Cortex of kidney (tissue), 1 donor: ENCODE measurements at places on chromosomes 11 and 22.

GRCh38 chr11:21374376-21374775 is 705.0 kb downstream of the NELL1 start:
- no peak for DNase-seq

GRCh38 chr11:92324890-92325289 is 100.3 kb downstream of the FAT3 start:
- no peak for DNase-seq

DNA sequence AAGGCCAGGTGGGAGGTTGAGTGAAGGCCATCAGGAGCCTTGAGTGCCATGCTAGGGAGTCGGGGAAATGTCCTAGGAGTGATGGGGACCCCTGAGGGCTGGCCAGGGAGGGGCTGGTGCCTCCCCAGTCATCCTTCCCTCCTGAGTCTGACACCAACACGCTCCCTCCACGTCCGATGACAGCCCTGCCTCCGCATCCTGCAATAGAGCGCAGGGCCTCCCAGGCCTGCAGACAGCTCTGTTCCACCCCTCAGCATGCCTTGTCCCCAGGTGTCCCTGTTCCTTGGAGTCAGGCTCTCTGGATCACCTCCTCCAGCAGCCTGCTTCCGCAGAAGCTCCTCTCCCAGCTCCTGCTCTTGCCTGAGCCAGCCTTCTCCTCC is 3.1 kb downstream of the RAC2 start:
- no peak for DNase-seq

DNA sequence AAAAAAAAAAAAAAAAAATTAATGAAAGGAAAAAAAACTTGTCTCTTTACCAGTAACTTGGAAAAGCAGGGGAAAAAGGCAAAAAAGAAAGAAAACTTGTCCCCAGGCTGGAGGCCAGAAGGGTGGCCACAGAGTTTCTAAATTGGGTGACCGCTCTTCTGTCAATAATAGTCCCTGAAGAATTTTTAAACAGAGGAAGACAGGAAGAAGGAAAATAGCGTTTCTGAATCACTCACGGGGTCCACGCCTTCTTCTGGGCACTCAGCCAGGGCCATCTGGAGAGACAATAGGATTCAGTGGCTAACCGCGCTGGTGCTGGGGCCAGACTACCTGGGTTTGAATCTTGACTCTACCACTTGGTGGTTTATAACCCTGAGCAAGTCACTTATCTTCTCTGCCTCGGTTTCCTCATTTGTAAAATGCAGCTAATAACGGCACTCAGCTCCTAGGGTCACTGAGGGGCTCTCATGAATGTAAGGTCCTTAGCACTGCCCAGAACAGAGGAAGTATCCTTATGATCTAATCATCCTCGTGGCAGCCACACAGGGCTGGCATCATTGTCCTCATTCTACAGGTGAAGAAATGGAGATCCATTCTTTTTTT is 7.0 kb downstream of the C11orf86 start:
- no peak for DNase-seq

GRCh38 chr11:49208006-49208721 is at the start of gene FOLH1:
FOLH1 (minus strand) TSS chr11:49208602; CDS start chr11:49208409, 193 bp downstream.
- no peak for DNase-seq

- no peak for DNase-seq
These were observed 44.2 kb upstream of the WEE1 start for GRCh38 chr11:9529334-9529650.

DNA sequence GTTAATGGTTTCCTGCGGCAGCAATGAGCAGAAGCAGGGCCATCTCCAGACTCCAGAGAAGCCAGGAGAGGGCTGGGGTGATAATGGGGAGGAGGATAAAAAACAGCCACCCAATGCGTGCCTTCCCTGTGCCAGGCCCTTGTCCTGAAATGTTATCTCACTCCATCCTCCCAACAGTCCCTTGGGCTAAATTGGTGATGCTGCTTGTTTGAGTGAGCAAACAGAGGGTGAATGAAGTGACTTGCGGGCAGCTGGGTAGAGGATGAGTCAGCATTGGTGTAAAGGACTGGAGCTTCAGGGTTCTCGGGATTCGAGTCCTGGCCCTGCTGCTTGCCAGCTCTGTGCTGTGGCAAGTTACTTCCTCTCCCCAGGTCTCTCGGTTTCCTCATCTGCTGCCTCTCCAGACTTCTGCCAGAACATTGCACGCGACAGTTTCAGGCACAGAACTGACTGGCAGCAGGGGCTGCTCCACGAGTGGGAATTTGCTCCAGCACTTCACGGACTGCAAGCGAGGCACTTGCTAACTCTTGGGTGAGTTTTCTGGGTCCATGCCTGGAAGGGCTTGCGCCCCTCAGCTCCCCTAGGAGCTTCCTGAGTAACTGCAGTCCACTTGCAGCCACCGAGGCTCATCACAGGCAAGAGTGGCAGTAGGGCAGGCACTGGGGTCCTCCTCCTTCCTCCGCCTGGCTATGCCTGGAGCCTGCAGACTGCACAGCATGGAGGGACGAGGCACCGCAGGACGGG is at the start of gene P2RY6:
TSS of gene P2RY6 (plus strand) at position 403 of the 744 bp plus-strand sequence. CDS start 24,181 bp downstream, outside the sequence.
- DNase-seq = no peak

DNA sequence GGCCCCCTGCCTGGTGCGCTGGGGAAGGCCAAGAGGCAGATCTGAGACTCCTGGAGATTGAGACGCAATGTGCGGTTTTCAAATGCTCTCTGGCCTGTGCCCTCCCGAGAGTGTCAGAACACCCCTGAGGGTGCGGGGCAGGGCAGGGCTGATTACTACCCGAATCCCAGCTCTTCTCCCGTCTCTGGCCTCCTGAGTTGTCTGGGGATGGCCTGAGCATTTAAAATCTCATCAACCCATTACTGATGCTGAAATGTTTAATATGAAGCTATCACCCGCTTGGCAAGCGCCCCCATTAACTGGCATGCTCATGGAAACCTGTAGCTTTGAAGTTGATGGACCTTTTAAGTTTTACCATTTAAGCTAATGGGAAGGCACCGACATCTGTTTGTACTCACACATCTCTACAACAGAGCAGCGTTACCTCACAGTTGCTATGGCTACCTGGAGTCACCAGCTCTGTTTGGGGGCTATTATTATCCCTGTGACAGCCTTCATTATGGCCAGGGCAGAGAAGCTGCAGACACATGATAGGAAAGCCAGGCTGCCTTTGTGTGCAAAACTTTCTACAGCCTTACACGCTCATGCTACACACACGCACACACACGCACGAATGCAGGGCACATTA is 3.6 kb upstream of the MB start:
- DNase-seq = no peak

DNA sequence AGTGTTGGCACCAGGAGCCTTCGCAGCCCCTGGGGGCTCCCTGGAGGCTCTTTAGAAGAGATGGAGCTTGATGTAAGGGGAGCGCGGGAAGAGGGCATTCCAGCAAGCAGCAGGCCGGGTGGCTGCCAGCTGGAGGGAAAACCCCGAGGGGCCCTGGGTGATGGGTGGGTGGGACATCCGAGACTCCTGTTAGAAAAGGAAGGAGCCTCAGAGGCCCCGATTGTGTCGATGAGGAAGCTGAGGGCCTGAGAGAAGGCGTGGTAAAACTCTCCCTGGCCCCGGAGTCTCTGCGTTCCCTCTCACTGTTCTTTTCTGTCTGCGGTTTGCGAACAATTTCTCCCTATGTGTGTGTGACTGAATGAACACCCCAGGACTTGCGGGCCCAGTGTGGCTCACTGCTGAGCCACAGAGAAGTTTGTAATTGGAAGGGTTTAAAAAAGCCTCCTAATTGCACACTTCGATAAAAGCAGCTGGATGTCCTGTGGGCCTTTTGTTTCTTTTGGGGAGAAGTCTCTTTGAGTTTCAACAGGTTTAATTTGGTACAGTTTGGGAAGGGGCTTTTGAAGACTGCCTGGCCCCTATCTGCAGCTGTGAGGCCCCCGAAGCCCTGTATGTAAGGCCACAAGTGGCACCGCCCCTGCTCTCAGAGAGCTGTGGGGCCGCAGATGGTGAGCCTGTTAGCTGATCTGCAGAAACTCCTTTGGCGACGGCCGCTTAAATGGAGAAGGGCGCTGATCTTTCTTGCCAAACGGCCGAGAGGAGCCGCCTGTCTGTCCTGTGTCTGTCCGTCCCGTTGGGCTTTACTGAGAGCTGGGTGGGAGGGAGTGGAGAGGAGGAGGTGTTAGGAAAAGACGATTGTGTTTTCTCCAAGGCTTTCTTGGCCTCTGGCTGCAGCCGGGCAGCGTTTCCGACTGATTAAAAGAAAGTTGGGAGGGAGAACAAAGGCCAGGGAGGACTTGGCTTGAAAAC is 2.0 kb downstream of the FBLN1 start:
- DNase-seq = no peak

DNA sequence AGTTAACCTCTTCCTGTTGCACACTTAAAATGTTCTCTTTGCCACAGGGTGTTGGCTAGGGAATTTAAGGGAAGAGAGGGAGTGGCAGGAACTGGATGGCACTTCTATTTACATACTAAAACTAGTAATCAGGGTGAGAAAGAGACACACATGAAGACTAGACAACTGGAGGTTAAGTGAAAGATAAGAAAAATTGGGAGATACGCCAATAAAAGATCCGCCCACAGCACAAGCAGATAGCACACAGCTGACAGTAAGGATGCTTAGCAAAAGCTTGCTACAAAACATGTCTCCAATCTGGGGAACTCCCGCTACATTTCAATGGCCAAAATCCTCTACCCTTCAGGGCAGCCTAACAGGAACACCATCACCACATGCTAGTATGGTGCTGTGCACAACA is 12.8 kb downstream of the CPSF7 start:
- no peak for DNase-seq

DNA sequence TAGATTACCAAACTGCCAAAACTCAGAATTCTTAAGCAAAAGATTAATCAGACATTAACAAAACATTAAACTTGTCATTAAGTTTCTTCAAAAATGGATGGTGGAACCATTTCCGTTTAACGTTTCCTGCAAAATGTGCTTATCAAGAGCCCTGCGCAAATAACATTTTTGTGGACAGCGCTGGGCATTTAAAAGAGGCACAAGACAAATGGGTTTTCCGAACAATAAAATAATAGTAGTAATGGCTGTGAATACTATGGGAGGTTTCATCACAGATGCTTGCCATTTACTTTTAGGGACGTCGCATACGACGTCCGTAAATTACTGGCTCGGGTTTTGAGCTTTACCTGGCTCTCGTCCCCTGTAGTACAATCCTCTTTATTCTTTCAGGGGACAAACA is 1.1 kb downstream of the NPAT start:
- DNase-seq = no peak

DNA sequence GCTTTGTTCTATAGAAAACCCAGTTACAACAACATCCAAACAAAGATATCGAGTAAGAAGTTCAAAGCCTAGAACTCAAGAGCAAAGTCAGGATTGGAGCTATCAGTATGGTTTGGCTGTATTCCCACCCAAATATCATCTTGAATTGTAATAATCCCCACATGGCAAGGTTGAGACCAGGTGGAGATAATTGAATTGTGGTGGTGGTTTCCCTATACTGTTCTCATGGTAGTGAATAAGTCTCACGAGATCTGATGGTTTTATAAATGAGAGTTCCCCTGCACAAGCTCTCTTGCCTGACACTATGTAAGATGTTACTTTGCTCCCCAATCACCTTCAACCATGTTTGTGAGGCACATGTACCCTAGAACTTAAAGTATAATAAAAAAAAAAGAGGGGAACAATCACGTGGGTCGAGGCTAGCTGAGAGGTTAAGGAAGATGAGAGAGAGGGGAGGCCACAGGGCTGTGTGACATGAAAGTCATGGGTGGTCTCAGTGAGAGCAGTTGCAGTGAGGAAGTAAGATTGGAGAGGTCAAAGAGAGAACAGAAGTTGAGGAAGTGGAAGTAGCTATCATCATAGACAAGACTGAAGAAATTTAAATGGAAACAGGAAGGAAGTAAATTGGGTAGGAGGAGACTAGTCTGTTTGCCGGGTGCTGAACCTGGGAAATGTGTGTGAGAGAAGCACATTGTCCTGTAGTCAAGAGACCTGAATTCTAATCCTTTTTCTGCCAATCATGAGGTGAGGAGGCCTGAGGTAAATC is 80.1 kb upstream of the CD44 start:
- DNase-seq = no peak

GRCh38 chr11:122691549-122692150 is 36.1 kb downstream of the UBASH3B start:
- DNase-seq = no peak

DNA sequence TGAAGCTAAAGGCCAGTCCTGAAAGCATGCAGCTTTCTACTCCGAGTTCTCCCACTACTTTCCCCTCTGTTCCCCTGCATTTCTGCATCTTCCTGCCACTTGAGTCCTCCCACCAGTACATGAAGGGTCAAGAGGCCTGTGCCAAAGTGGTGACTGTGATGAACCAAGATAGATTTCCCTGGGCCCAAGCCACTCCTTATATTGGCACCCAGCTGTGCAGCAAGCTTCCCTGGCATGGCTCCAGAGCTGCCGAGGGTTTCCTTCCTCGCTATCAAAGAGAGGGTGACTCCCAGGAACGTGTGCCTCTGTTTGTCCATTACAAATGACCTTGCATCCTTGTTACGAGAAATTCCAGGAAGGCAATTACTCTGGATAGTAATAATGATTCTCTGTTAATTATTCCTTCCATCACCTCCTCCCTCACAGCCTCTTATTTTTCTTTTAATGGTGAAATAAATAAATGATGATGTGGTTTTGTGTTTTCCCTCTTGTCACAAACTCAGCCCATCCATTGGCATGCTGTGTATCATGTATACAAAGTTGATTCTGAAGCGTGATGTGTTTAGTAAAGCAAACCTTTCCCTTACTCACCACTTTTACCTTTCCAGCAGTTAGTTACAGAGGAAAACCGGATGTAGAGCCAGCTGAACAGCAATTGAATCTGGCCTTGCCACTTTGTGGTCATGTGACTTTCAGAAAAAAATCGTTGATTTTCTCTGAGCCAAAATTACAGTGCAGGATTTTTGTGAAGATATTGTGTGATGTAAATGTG is 8.3 kb downstream of the SRSF8 start:
- DNase-seq = no peak

GRCh38 chr11:77813256-77813655 is 7.3 kb downstream of the RSF1 start:
- no peak for DNase-seq

DNA sequence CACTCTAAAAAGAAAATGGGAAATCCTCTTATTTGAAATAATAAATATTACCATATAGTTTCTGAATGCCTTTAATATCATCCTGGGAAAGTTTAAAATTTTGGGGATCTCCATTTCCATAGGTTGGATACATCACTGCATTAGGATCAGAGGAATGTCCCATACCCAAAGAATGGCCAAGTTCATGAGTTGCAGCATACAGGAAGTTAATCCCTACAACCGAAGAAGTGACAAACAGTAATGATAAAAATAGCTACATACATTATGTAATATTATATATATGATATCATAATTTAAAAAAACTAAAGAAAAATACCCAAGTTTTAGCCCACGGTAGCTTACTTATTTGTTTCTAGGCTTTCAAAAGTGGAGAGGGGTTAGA is 7.4 kb downstream of the MMP7 start:
- DNase-seq = no peak

DNA sequence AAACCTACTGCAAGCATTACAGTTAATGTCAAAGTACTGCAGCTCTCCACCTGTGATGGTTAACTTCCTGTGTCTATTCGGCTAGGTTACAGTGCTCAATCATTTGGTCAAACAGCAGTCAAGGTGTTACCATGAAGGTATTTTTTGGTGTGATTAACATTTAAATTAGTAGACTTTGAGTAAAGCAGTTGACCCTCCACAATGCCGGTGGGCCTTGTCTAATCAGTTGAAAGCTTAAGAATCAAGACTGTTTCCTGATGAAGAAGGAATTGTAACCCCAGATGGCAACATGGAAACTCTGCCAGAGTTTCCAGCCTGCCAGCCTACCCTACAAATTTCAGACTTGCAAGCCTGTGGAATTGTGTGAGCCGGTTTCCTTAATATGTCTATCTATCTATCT is 683.9 kb downstream of the BRD1 start:
- no peak for DNase-seq
